Muscle of leg (tissue), 16 donors: ENCODE measurements at places on chromosomes 5 and 9. TPM values are rescaled to one million over a fixed set of nuclear protein-coding genes. Genes with fewer than 3 reads are reported as not detected.

- DNase-seq, result no peak
Measured at GRCh38 chr9:76405868-76406267, 11.6 kb upstream of the RFK start.

Gene PCA3
- total RNA-seq, result 0.58 TPM

Gene HTR1A
- total RNA-seq, result not detected

DNA sequence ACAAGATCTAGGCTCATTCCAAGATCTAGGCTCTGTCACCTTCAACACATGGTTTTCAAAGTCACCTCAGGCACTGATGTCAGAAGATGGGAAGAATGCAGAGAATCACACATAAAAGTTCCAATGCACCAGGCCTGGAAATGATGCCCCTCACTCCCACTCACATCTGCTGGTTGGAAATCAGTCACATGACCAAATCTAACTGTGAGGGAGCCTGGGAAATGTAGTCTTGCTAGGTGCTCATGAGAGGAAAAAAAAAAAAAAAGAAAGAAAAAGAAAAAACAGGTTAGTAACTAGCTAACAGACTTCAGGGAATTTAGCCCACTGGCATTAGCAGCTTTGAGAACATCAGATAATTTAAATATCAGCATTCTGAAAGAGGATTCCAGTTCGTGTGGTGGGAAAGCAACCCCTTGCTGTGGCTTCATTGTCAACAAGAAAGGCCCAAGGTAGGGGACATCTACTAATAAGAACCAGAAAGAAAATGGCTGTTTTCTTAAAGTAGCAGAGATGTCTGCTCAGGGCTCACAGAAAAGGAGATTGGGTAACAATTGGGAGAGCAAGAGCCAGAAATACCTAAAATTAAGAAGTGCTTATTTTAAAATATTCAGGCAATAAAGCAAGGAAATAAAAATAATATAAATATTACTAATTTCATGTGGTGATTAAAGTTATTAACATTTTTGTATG lies 614.3 kb downstream of the ACTL7B start:
- no peak for DNase-seq

- DNase-seq, result no peak
Measured at GRCh38 chr9:38638881-38639576, 18.6 kb upstream of the ANKRD18A start.

DNA sequence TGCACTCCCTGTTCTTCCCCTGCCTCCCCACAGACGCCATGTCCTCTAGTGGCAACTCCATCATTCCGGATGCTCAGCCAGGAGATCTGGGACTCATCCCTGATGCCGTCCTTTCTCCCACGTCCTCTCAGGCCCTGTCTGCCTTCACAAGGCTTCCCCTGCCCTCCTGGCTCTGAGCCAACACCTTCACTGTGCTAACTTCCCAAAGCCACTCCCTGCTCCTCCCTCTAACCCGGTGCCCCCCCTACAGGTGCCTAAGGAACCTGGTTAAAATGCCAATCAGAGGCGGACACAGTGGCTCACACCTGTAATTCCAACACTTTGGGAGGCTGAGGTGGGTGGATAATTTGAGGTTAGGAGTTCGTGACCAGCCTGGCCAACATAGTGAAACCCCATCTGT lies 67.6 kb downstream of the LMX1B start:
- DNase-seq, result no peak

DNA sequence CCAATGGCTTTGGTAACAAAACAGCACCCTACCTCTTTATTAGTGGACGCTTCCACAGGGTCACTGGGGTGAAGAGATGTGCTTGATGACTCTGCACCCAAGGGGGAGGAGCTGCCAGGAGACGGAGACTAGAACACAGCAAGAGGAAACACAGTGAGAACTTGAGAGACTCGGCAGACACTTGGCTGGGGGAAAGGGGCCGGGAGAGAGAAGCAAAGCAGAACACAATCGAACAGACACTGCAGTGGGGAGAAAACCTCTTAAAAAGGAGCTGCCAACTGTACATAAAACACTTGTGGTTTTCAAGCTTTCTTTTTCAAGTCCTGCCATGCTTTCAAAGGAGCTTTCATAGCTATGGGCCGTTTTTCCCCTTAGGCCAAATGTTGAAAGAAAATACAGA lies 151.0 kb downstream of the ENTREP1 start:
- no peak for DNase-seq
